Cerebellum (tissue), 4 donors: ENCODE measurements at places on chromosomes 7 and 10. TPM values are rescaled to one million over a fixed set of nuclear protein-coding genes. Genes with fewer than 3 reads are reported as not detected.

- no peak for DNase-seq
Measured at GRCh38 chr10:121411004-121411403, 187.2 kb downstream of the FGFR2 start.

DNA sequence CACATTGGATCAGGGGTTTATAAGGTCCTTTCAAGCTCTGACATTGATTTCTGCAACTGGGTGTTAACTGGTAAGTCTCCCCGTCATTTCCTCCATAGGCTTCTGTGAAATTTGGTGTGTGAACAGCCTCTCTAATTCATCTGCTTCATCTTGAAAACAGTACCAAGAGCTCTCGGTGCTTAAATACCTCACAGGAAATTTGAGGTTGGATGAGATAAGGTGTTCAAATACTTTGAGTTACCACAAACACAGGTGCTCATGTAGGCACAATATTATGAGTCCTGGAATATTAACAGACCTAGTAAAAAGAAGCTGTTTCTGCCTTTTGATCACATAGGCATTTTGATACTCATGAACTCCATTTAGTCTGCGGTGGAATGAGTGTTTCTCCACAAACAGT, 85.2 kb downstream of the RTKN2 start:
- no peak for DNase-seq

DNA sequence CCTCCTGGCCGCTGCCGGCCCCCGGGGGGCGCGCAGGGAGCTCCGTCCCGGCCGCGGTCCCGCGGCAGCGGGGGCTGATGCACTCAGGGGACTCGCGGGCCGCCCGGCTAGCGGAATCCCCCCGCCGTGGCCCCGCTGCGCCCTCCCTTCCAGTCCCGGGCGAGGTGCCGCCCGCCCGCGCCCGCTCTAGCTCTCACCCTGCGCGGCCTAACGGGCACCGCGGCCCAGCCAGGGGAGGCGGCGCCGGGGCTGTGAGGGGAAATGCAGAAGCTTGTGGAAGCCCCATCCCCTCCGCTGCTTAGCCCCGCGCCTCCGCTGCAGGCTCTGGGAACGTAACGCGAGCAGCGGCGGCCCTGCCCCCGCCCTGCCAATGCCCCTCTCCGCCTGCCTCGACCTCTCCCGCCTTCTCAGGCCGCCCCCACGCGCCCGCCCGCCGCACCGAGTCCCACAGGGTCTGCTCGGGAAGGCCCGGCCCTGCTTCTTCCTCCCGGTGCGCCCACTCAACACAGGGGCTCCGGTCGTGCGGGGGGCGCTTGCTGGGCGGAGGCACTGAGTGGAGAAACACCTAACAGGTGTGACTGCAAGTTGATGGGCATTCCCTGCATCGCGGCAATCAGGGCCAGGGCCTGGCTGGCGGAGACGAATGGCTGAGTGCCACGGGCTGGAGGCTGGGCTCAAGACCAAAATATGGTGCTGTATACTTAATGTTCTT, 384 bp upstream of the TMEM229A start:
- DNase-seq: peak; percentile 55

DNA sequence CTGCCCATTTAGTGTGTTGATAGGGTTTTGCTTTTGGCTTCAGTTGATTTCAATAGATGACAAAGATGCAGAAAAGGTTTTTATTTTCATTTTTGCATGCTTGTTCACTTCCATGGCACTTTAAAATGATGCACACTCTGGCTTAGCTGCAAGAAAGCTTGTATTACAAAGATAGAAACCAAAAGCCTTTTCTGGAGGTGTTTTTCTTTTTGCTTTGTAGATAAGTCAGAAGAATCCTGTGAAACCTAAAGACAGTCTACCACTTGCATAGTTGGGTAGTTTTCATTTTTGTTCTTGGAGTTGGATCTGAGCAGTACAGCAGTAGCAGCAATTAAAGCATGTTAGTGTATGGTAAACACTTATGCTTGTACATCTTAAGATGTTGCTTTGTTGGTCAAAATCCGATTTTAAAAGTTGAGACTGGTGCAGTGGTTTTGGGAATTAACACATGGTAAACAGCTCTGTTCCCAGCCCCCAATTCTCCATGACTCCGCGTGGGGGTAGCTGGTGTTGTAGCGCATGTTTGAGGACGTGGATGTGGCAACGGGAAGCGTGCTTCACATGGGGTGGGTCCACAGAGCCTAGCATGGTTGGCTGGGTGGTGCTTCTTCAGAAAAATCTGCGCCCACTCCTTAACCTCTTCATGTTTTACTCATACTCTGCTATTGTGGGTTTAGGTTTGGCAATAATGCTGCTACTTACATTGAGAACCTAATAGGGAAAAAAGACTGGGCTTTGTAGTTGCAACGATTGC, 19.8 kb downstream of the CCNY start:
- no peak for DNase-seq

- peak; percentile 63 for DNase-seq
Measured at GRCh38 chr10:17617031-17617911, at the start of gene HACD1. TSS of gene HACD1 (minus strand) at chr10:17617374. CDS start at chr10:17617339, 35 bp downstream.

DNA sequence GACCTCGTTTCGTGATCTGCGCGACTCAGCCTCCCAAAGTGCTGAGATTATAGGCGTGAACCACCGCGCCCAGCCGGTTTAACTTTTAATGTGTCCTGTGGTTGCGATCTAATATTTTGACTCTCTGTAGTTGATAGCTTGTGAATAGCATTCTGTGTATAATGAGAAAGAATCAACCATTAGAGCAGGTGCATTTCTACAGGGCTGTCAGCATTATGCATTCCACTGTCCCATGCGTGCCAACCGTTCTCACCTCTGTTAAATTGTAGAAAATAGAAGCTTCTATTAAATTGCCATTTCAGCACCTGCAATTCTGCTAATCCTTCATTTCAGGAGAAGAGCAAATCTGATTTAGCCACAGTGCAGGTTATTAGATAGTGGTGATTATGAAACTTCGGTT, 61.7 kb downstream of the VIM start:
- DNase-seq: no peak

DNA sequence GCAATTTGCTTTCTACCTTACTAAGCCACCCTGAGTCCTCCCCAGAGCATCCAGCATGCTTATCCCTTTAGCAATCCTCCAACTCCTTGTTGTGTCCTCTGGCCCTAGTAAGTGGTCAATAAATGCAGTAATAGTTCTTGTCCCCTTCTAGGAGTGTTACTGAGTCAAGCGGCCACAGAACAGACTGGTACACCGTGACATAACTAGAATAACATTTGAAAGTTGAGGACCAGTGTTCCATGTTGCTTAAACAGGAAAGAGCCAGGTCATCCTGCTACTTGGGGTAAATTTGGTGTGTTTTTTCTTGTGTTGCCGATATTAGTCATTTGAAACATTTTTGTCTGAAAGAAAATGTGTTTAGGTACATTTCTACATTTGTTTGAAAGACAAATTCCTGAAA, 4.8 kb upstream of the CDK6 start:
- no peak for DNase-seq

- no peak for DNase-seq
Measured at GRCh38 chr7:32447218-32447617, 43.0 kb downstream of the LSM5 start.

DNA sequence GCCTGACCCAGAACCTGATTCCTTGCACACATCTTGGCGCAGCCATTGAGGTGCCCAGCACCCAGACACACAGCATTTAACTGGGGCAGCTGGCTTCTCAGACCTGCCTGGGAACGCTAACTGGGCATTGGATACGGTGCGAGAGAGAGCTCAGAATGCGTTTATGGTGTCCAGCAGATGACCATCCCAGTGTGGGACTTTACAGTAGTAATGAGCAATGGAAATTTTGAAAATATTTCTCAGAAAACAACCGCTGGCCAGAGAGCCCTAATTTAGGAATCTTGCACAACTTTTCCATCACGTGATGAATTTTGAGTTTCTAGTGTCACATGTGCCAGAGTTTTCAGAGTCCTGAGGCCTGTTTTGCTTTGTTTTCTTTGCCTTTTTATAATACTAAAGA, 78.2 kb upstream of the SEC61G start:
- DNase-seq: no peak

DNA sequence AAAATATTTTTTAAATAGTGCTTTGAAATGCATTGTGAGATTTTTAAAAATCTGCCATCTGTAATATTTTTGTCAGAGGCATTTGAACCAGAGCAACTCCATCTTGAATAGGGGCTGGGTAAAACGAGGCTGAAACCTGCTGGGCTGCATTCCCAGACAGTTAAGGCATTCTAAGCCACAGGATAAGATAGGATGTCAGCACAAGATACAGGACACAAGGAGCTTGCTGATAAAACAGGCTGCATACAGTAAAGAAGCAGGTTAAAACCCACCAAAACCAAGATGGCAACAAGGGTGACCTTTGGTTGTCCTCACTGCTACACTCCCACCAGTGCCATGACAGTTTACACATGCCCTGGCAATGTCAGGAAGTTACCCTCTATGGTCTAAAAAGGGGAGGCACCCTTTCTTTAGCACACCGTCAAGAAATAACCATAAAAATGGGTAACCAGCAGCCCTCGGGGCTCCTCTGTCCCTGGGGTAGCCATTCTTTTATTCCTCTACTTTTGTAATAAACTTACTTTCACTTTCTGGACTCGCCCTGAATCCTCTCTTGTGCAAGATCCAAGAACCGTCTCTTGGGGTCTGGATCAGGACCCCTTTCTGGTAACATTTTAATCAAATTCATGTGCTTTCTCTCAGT, 273.7 kb downstream of the SEMA3D start:
- no peak for DNase-seq

DNA sequence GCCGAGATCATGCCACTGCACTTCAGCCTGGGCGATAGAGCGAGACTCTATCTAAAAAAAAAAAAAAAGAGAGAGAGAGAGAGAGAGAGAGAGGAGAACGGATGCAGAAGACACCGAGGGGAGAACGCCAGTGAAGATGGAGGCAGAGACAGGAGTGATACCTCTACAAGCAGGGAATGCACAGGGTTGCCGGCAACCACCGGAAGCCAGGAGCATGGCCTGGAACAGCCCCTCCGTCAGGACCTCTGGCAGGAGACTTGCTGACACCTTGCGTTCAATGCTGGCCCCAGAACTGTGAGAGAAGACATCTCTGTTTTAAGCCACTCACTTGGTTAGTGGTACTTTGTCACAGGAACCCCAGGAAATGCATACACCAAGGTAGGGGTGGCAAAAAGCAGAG, 38.1 kb upstream of the DUSP5 start:
- DNase-seq: peak; percentile 57

GRCh38 chr10:97849103-97849686, 448 bp upstream of the GOLGA7B start:
- DNase-seq: peak; percentile 51

GRCh38 chr7:818031-818699, 14.1 kb upstream of the SUN1 start:
- DNase-seq: no peak

DNA sequence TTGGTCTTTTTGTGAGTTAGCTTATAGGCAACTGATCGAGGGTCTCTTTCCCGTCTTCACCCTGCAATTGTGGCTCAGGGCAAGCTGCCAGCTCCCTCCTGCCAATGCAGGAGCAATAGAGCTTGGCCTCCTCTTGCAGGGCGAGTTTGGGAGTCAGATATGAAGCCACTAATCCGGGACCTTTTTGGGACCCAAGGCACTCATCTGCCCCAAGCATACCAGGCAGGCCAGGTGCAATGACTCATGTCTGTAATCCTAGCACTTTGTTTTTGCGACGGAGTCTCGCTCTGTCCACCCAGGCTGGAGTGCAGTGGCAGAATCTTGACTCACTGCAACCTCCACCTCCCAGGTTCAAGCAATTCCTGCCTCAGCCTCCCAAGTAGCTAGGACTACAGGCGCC, 21.1 kb downstream of the LIMK1 start:
- no peak for DNase-seq

- DNase-seq: no peak
Measured at GRCh38 chr7:106312099-106312871, 27.5 kb upstream of the NAMPT start.

GRCh38 chr7:26356929-26357798, 65.5 kb downstream of the SNX10 start:
- DNase-seq: no peak

DNA sequence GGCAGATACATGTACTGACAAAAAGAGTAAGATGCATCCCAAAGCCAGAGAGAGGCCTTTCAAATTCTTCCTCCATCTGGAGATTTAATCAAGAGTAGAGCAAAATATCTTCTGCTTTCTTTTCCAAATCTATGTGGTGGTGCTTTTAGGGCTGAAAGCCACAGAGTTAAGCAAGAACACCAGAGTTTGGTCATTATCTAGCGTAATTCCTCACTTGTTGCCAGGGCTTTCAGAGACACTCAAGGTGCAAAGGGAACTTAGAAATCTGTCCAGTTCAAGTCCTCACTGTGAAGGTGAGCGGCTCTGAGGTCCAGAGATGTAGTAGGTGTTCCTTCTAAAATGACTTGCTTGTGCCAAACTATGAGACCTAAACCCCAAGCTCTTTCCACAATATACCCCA, 10.9 kb upstream of the NFE2L3 start:
- DNase-seq: no peak

GRCh38 chr10:132696204-132696603, 89.7 kb downstream of the NKX6-2 start:
- no peak for DNase-seq

- no peak for DNase-seq
Measured at GRCh38 chr10:110522365-110522988, 24.8 kb downstream of the DUSP5 start.

GRCh38 chr7:127409629-127410028, 17.1 kb upstream of the ZNF800 start:
- DNase-seq: no peak

DNA sequence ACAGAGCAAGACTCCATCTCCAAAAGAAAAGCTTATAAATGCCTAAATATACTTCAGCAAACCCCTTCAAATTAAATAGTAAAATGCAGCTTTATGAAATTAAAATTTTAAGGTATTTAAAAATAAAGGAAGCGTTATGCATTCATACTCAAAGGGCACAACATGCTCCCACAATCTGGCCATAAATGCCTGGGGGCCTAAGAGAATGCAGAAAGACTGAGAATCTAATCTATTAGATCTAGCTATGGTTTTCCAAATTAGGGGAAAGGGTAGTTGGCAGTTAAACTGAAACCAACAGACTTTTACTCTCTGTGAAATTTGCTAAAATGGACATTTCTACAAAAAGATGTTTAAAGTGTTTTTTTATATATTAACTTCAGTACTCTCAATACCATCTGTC, 40.6 kb downstream of the SORBS1 start:
- DNase-seq: no peak

DNA sequence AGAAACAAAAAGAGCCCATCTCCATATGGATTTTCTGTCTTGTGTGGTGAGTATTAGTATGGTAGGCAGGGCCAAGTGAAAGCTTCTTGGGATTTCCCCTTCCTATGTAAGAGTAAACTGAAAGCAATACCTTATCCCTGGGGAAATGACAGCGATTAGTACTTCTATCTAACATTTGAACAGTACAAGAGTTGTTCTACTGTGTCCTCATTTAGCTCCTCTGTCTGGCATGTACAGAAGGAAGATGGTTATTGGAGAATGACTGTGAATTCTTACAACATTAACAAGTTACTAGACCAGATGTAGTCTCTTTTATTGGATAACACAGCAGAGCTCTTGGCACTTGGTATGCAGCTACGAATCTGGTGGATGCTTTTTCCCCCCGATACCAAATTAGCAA, 17.9 kb upstream of the TRIL start:
- DNase-seq: no peak

- no peak for DNase-seq
Measured at GRCh38 chr10:7258948-7259523, 151.8 kb downstream of the SFMBT2 start.

- DNase-seq: no peak
Measured at GRCh38 chr10:26385443-26385842, 52.7 kb upstream of the APBB1IP start.

The BBIP1 gene
- total RNA-seq: 44.1 TPM

The ZNF425 gene
- 3.5 TPM for total RNA-seq

The PTPN20 gene
- total RNA-seq: 16.4 TPM

The AS3MT gene
- 5.8 TPM for total RNA-seq

The EFCAB10 gene
- total RNA-seq: 2.1 TPM

The PLAU gene
- 1.00 TPM for total RNA-seq

The GDF10 gene
- total RNA-seq: 13.6 TPM

The CTTNBP2 gene
- total RNA-seq: 63.5 TPM

The TMEM140 gene
- total RNA-seq: 0.18 TPM

The EPHA1 gene
- 1.6 TPM for total RNA-seq
